ENCODE measurements at places on chromosomes 5 and 9.

GRCh38 chr5:181223058-181223728 lies at the start of gene TRIM41:
TSS of gene TRIM41 (plus strand) at chr5:181223281. CDS start at chr5:181224000, 719 bp downstream.
- peak; percentile 90 for DNase-seq

DNA sequence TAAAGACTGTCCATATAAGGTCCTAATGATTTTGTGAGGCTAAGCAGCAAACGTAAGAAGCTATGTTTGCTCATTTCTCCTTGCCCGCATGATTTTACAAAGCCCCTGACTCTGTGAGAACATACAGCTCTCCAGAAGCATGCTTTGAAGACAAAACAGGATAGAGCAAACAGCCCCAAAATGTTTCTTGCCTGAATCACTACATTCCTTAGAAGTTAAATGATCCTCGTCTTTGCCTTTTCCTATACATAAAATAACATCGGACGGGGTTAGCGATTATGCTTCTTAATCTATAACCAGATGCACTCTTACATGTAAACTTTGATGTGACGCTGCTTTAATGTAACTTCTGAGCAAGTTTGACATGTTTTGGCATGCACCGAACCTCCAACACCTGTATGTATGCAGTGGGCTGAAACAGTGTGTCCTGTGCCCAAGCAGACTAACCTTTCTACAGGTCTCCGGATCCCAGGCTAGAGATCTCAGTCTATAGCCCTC lies 353.7 kb downstream of the CETN3 start:
- DNase-seq, result peak; percentile 26

DNA sequence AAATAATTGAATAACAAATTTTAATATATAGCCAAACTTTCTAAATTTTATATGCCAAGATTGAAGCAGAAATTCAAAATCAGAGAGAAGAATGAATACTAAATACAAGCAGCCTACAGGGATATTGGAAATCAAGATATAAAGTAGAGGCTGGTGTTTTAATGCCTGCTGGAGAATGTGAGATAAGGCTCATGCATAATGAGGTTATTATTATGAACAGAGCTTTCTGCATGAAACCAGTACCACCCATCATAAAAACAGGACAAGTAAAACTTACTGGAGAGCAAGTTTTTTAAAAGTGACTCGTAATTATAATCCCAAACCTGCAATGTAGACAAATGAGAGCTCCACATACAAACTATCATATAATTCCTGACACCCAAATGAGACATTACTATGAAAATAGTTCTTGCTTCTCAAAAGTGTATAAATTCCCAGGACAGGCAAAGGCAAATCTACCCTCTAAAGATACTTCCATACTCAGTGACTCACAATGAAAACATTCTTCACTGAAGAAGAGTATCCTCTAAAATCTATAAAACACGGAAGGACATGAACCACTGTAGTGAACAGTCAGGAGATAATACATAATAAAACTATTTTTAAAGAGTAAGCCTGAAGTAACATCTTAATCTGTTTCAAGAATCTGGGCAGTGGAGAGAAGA lies 532.0 kb upstream of the GRAMD2B start:
- DNase-seq, result no peak

- no peak for DNase-seq
These were observed 644 bp upstream of the CTNNAL1 start for GRCh38 chr9:109013679-109014607.

DNA sequence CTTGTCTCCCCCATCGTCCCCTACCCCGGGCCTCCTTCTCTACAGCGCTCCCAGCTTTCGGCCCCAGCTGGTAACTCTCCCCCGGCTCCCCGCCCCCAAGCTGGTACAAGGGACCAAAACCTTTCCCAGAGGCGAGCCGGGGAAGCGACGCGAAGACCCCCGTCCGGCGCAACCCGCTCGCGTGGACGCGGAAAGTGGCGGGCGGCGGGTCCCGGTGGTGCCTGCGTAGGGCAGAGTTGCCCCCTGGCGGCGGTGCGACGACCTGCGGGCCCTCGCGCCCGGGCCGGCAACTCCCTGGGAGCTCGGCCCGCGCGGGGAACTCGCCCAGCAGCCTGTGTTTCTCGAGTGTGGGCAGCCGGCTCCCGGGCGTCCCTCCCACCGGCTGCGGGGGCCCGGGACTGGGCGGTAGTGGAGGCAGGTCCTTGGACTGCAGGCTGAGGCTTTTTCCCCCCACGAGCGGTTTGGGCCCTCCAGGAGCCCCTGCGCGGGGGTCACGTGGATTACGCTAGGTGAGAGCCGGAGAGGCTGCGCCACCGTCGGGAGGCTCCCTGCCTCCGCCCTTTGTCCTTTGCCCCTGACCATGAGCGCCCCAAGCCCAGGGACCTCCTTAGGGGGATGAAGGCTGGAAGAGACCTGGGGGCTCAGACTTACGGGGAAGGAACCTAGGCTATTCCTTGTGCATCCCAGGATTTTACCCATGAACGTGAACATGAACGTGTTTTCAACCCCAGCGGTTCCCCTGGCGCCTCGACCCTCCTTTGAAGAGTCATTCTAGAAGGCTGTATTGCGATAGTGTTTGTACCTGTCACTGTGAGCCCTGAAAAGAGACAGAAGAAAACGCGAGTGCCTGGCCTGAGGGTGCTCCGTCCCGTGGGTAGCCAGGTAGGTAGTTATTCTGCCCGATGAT lies 2.9 kb upstream of the FOXD1 start:
- peak; percentile 76 for DNase-seq

DNA sequence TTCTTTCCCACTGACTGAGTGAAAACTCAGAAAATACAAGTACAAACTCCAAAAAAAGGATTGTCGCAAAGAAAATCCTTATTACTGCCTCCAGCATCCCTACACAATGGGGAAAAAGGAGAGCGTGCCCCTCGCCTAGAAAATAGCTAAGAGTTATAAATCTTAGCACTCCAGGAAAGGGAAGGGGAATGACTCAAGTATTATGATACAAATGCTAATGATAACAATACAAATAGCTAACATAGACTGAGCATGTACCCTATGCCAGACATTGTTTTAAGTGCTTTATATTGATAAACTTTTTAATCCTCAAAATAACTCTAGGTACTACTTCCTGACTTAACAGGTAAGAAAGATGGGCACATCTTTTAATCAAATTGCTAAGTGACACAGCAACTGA lies 70.8 kb upstream of the VCAN start:
- no peak for DNase-seq

DNA sequence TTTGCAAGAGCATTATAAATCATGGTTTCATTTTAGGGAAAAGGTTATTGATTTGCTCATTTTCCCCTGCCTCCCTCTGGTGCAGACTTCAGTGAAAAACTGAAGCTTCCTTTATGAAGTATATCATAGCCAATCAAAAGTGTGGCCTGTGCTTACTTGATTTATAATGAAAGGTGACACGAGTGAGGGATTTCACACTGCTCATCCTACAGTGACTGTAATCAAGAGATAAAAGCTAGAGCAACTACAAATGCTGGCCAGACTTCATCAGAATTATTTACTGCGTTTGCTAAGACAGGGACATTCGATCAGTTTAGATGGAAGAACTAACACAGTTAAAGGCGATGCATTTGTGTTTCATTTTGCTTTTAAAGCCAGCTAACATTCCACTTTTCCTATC lies 151.5 kb downstream of the SV2C start:
- DNase-seq, result no peak

- DNase-seq, result no peak
These were observed 470.7 kb upstream of the TRPC7 start for GRCh38 chr5:136836093-136836492.

DNA sequence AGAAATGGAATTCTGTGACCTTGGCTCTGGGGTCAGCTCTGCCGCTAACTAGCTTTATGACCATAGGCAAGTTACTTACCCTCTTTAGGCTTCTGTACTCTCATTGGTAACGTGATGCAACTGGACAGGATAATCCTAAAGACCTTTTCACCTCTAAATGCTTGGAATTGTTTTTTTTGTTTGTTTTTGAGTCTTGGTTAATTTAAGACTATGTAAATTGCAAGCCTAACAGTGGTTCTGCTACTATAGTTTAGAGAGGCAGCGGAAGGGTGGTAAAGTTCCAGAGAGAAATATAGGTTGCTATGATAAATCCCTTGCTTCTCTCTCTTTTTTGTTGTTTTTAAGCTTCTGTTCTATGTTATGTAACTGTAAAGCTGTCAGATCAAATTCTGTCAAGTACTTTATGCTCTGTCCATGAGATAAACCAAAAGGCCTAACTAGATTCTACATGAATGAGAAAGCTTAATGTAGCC lies 17.6 kb downstream of the FAM169A start:
- no peak for DNase-seq

GRCh38 chr9:96515621-96516470 lies 65.9 kb downstream of the HABP4 start:
- DNase-seq, result no peak

DNA sequence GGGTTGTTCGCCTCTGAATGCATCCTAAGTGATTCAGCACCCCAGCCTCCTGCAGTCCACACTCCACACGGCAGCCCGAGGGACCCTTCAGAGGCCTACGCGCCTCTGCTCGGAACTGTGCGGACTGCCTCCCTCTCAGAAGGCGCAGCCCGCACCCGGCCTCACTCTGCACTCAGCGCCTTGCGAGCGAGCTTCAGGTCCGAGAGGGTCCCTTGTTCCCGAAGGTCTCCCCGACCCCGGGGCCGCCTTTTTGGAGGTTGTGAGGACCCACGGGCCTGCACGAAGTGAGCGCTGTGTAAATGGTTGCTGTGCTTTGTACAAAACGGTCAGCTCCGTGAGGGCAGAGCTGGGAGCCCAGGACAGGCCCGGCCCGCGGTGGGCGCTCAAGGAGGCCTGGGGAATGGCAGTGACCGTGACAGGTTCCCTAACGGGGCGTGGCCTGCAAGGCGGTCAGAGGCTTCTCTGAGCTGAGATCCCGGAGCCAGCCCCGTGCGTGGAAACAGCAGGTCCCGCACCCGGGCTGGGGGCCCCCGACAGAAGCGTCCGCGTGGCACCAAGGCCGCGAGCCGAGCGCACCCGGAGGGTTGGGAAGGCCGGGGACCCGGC lies 698 bp upstream of the CACNA1B start:
- no peak for DNase-seq

DNA sequence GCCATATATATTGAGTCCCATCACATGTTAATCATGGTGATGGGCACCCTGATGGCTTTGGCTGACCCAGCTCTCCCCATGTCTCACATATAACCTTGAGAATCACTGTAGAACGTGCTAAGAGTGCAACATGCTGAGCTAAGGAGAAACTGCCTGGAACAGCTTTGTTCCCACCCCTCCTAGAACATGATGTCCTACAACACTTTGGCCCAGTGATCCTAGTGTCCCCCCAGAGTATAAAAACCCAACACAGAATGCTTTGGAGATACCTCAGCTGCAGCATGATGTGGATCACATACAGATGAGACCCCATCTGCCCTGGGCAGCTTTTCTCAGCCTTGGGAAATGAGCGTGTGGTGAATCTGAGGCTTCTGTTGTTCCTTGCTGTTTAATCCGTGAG lies 343.5 kb downstream of the NFIB start:
- no peak for DNase-seq

- peak; percentile 70 for DNase-seq
These were observed 10.5 kb upstream of the GALNT10 start for GRCh38 chr5:154179846-154180710.

DNA sequence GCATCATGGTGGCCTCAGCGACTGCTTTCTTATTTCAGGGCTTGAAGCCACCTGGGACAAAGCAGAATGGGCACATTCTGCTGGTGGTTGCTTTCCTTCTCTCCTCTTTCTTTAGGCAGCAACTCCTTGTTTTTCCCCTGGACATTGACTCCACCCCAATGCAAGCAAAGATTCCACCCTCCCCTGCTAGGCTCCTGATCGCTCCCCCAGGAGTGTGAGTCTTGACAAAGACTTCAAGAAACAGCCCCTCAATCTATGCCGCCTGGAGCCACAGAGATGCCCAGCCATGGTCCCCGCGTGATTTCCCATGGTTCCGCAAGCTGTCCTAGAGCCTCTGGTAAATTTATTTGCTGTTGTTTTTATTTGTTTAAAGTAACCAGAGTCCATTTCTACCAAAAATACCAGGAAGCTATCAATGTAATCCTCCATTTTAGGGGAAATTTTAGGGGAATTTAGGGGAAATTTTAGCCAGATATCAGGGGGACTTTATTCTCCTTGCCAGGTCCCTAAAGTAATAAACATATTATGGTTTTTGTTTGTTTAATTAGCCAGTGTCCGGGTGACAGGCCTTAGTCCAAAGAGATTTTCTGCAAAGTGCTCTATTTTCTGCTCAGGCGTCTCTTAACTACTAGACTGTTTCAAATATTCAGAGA lies 2.3 kb downstream of the KCNMB1 start:
- DNase-seq, result no peak

- DNase-seq, result no peak
These were observed 230.2 kb upstream of the EDIL3 start for GRCh38 chr5:84614906-84615305.

GRCh38 chr9:71604197-71605063 lies 163.9 kb downstream of the CEMIP2 start:
- peak; percentile 43 for DNase-seq

DNA sequence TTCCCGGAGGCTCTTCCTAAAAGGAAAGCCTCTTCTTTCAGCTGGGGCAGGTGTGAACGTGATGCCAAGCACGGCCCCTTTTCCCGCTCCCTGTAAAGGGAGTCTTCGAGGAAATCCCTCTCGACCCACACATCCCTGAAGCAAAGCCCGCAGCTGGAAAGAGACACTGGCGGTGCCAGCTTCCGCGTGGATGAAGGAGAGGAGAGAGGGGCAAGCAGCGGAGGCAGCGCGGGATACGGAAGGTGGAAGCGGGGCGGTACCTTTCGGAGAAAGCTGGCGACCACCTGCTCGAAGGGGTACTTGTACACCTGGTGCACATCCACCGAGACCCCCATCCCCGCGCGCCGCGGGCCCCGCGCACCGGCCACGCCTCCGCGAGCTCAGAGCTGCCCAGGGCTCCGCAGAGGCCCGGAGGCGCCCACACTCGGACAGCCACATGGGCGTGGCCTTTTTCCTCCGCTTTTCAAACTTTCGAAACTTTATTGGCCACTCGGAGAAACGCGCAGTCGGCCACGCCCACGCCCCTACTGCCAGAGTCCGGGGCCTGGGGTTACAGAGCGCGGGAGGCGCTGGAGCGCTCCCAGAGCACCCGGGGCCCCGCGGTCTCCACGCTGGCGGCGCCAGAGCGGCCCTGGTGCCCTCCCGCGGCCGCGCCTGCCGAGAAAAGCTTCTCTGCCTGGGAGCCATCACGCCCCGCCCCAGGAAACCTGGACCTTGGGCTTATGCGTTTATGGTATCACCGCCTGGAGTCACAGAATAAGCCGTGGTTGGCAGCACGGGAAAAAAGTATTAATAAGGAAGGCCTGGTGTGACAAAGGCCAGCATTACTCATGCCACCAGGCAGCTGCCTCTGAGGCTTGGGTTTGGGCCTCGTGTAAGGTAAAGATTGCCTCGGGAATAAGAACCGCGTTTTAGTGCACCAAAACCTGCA lies at the start of gene PRELID2:
PRELID2 (minus strand) TSS at position 426 of the 931 bp plus-strand sequence; CDS start at position 335, 91 bp downstream.
- DNase-seq, result peak; percentile 86
